ENCODE measurements at places on chromosomes 1 and 21.

DNA sequence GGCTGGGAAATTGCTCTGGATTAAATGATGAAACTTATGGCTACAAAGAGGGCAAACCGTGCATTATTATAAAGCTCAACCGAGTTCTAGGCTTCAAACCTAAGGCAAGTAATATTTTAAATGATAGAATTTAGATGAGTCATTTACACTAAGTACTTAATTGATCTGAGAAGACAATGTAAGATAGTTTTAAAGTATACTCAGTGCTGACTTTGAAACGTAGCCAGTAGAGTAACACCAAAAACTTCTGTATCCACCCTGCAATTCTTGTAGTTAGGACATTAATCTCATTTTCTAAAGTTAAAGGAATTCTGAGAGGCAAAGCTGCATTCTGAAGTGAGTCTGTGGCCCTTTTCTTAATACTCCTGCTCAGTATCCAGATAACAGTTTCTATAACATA lies 20.8 kb downstream of the ATP1B1 start:
- no peak for DNase-seq

DNA sequence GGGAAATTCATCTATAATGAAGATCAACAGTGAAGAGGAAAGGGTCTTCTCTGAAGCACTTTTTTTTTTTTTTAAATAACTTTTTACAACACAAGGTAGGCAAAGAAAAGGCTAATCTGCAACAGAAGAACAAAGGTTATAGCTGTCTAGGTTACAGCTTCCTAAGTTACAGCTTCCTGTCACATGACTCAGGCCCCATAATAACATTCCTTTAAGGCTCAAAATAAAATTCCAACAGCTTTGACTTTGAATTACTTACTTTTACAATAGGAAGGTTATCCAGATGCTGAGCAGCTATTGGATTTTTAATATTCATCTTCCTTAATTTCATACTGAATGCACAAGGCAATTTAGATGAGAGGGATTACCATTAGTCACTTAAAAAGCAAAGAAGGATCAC lies 40.4 kb upstream of the TMEM61 start:
- no peak for DNase-seq

DNA sequence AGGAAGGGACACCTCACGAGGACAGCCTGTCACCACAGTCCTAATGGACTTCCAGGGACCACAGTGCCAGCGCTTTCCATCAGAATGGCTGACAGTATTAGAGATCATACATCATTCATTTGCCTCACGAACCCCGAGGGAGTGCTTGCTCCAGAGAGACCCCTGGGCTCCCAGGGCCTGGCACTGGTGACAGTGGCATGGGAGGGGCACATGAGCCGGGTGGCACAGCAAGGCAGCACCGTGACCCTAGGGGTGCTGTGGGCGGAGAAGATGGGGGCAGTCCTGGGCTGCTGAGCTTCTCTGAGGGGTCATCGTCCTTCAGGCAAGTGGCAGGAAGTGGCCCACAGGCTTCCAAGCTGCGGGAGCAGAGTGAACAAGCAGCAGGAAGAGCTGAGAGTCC lies 16.4 kb upstream of the TSPEAR start:
- DNase-seq = no peak

GRCh38 chr1:17348593-17349234 lies 23.3 kb upstream of the PADI6 start:
- DNase-seq = no peak

- DNase-seq = no peak
Observed at GRCh38 chr1:197355248-197355995, 87.4 kb downstream of the CRB1 start.

DNA sequence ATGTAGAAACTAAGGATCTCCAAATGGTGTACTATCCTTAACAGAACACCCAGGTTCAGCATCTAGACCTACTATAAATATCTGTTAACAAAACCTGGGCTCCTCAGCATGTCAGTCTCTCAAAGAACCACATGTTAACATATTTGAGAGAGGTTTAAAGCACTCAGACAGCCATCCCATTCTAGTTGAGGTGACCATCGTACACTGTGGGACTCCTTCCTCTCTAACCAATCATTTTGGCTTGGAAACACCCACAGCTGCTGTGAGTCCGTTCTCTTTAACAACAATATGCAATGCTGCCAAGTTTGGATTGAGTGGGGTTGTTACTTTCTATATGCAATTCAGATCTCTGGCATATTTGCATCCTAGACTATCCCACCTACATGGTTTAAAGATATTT lies 105.8 kb downstream of the MRPL39 start:
- DNase-seq = no peak

GRCh38 chr1:29392036-29392435 lies 155.7 kb downstream of the PTPRU start:
- no peak for DNase-seq

All from COR-L47 (cell line).